Activated gamma-delta T cell treated with anti-CD3 and anti-CD28 coated beads, Interleukin-2, amount 50 U/mL, for 16 hours (primary cell): ENCODE measurements at places on chromosomes 3 and 15.
A peak's percentile ranks its signal among the peaks of the same experiment; 100 is the strongest.

GRCh38 chr3:14598143-14598569 lies 53.4 kb upstream of the CCDC174 start:
- peak; percentile 31 for DNase-seq

GRCh38 chr15:64982472-64982871 lies 7.2 kb downstream of the SPG21 start:
- DNase-seq, result no peak

GRCh38 chr3:130759692-130760338 lies 13.2 kb upstream of the PIK3R4 start:
- DNase-seq, result peak; percentile 38

DNA sequence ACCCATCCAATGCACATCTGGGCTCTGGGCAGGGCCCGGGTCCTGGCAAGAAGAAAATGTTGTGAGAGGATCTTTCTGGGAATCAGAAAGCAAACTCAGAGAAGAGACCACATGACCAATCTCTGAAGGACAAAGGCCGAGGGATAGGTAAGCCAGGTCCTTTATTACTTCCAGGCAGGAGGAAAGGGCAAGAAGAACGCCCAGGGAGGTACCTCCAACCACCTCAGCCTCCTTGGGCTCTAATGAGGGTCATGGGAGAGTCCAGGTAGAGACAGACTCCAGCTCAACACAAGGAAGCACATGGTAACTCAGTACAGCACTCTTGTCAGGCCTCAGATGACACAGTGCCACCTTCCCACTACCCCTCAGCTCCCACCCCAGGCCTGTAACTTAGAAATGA lies 26.0 kb downstream of the ZNF445 start:
- DNase-seq, result no peak

DNA sequence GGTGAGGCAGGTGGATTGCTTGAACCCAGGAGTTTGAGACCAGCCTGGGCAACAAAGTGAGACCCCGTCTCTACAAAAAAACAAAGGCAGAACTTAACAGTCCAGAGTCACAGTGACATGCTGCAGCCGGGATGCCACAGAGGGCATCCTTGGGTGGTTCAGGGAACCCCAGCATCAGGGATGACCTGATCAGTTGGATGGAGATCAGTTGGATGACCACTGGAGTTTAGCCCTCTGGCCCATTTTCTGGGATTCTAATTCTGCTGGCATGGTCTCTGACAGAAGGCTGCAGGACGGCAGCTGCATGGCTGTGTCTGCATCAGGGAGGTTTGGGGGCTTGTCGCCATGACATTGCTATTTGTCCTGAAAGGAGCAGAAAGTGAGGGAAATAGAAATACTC lies 19.8 kb downstream of the WHAMM start:
- DNase-seq, result no peak

GRCh38 chr3:101279162-101279561 lies 41.2 kb downstream of the IMPG2 start:
- no peak for DNase-seq

DNA sequence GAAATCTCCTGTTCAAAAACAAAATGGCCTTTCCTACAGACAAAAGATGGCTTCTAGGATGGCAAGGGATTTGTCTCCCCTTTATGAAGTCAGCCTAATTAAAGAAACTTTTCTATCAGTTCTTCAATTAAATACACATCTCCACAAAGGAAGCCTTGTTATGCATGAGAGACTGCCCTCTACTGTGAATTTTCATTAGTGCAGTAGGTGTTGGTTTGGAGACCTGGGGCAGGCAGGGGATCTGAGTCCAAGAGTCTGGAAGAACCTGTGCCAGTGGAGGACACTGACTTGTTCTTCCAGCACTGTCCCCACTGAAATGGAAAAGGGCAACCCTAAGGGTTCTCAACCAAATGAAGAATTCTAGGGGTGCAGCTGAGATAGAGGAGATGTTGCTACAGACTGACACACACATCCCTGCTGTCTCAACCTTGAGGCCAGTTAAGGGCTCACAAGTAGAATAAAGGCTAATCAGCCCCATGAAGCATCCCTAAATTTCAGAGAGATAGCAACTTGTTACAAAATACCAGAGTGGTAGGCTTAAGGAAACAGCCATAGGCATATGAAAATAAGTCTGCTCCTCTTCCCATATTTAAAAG lies 174.0 kb upstream of the PRICKLE2 start:
- DNase-seq, result no peak

- no peak for DNase-seq
Measured at GRCh38 chr3:32551087-32551486, 19.6 kb downstream of the DYNC1LI1 start.

GRCh38 chr3:151372063-151372820 lies 12.3 kb downstream of the P2RY12 start:
- no peak for DNase-seq

DNA sequence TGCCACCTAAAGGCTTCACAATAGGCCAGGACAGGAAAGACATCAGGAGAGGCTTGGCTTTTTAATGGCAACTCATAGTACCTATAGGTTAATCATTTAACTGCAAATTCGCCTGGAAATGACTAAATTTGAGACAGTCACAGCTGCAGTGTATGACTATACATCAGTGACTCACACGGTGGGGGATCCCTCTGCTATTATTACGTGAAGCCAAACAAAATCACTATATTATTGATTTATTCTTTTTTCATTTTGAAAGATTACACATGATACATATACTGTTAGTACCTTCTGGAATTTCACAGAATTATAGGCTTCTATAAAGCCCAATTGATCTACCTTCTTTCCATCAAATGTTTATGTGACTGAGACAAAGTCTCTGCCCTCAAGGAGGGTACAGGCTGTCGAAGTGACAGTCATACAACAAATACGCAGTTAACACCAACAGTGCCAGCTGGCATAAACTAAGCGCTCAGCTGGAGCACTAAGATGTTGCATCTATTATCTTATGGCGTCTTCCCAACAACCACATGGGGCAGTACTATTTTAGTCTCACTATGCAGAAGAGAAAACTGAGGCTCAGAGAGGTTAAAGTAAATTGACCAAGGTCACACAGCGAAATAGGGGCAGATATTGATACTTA lies 82.0 kb upstream of the LMOD3 start:
- DNase-seq, result no peak

DNA sequence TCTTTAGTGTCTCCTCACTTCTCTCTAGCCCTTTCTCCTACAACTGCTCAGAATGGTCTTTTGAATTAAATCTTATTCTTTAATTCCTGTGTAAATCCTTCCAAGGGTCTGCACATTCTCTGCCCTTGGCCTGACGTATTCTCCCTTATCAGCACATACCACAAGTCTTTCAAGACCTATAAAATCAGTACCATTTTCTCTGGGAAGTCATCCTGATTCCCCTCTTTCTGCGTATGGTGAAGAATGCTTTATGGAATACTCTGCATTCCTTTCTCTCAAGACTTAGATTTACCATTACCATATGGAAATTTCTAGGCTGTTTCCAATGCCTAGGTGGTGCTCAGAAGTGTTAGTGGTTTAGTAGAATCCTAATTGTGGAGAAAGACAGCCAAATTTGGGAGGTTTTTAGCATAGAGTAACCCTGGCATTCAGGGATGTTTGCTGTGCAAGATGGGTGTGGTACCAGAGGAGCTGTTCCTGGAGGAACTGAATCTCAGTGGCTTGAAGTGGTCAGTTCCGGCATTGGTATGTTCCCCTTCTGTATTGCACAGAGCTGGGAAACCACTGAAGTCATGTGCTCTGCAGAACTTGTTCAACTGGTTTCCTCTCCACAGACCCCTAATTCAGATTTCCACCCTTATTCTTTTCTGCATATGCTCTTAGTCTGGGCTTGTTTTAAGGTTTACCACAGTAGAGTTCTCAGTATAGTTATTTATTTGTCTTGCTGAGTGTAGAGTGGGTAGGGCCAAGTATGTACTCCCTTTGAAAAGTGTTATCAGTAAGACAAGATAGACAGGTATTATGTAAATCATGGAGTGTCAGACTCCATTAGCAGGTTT lies 24.5 kb downstream of the IQGAP1 start:
- DNase-seq, result no peak

- DNase-seq, result no peak
Measured at GRCh38 chr3:47005212-47006144, 26.0 kb downstream of the NBEAL2 start.

DNA sequence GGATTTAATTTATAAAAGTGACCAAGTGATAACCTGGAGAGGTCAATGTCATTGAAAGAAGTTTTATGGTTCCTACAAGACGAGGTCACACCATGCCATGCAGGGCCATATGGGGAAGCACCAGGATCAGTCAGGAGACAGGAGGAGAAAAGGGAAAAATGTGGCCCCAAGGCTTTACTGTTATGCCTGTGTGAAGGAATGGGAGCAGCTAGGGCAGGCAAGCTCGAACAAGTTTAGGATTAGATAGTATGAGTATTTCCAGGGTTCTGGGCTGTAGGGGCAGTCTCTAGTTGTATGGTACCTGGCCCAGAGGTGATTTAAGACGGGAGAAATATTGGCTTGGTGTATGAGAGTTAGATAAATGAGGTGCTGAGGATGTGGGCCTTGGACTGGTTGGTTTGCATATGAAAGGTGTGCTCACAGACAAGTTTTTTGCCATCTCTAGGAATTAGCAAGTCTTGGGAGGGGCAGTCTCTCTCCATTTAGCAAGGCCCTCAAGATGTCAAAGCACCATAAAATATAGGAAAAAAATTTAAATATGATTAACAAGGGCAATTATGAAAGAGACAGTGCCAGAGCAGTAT lies 36.3 kb upstream of the DCLK3 start:
- no peak for DNase-seq

DNA sequence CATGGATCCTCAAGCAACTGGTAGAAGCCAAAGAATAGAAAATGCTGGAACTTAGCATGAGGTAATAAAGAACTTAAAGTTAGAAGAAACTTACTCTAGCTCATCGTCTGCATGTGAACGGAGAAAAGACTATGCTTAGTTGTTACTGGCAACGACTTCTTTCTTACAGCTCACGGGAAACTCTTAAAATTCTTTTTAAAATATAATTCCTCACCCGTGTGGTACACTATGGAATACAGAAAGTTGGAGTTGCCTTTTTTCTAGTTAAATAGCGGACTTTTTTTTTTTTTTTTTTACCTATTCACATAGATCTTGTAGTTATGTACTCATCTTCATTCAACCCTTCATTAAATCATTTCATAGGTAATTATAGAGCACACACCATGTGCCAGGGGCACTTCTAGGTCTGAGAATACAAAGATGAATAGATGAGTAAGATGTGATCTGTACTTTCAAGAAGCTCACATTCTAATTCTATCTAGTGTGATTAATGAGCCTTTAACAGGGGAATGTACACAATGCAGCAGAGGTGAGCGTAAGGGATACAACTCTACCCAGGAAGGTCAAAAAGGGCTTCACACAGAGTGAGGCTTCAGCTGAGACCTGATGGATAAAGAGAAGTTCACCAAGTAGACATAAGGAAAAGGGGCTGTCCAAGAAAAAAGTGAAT lies 18.4 kb upstream of the KCNMB2 start:
- no peak for DNase-seq

DNA sequence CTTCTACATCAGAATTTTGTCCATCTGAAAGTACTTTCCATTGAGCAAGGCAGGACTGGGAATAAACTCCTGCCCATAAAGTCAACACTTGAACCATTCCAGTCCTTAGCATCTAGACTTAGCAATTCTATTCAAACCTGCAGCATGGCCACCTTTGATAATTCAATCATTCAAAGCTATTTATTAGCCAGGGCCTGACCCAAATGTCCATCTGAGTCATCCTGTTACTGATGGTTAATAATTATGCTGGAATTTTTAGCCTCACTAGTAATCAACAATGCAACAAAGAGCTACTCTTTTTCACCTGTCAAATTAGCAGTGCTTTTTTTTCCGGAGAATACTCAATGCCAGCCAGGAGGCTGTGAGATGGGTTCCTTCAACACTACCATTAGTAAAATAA lies 72.7 kb upstream of the SNRK start:
- DNase-seq, result no peak

DNA sequence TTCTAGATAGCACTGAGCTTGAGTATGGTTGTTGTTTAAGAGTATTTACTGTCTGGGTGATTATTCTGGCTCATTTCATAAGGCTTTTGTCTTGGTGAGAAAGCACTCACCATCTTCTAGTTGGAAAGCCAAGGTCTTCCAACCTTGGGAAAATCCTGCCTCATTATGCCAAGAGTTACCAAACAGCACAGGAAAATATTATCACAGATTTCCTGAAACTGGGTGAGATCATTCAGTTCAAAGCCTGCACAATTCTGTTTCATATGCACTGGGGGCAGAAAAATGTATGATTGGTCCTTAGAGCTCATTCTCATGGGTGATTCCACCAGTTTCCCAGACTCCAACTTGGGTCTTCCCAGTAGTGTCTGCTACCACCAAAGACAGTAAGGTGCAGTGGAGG lies 291.8 kb downstream of the RORA start:
- no peak for DNase-seq

- DNase-seq, result no peak
Measured at GRCh38 chr3:41075975-41076374, 123.3 kb upstream of the CTNNB1 start.

- no peak for DNase-seq
Measured at GRCh38 chr3:51670053-51670822, 814 bp upstream of the TEX264 start.

DNA sequence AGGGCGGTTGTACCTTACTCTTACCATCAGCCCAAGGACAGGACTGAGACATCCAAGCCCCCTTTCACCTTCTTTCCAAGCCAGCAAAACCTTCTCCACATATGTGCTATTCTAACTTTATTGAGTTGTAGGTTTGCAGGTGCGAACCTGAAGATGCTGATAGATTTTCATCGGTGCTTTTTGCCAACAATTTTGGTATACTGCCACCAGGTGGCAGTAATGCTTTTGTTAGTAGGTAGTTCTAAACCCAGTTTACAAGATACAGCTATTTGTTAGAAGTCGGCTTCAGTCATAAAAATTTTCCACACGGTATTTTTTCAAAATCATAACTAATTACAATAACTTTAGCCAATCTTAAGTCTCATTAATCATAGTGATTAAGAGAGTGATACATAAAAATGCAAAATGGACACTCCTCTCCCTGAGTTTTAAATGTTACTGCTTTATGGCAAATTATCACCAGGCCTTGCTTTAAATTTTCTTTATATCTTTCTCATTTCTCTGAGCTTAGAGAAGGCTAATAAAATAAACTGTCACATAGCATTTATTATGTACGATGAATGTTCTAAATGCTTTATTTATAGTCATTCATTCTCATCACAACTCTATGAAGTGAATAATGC lies 636 bp downstream of the TBC1D21 start:
- DNase-seq, result no peak

GRCh38 chr3:43692085-43692855 lies 1.5 kb downstream of the ABHD5 start:
- no peak for DNase-seq

DNA sequence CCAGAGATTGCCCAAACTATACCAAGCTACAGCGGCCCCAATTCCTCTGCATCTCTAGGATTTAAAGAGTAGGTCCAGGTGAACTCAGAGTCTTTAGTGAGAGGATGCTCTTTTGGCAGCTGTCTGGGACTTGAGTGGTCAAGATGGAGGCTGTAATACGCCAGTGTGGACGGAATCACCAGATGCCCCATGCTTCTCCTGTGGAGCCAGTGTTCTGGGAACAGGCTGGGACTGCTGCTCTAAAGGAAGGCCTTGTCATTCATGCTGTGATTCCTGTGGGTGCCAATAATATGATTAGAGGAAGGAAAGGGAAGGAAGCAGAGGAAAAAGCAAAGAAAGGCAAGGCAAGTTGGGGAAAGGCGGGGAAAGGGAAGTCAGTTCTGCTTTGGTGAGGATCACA lies 17.4 kb upstream of the NOX5 start:
- no peak for DNase-seq
